EL (cell line): ENCODE measurements at places on chromosomes 7 and 10.

GRCh38 chr10:127135844-127136577 lies 60.4 kb downstream of the INSYN2A start:
- DNase-seq, result no peak

GRCh38 chr10:87767253-87767652 lies 50.8 kb downstream of the ATAD1 start:
- peak; percentile 72 for DNase-seq

GRCh38 chr10:33521062-33521461 lies 186.6 kb upstream of the NRP1 start:
- peak; percentile 46 for DNase-seq

GRCh38 chr10:33111488-33112051 lies 153.5 kb upstream of the ITGB1 start:
- no peak for DNase-seq

- no peak for DNase-seq
Measured at GRCh38 chr10:96637709-96638108, 50.9 kb upstream of the TM9SF3 start.
